ENCODE measurements at places on chromosomes 5 and 9.

DNA sequence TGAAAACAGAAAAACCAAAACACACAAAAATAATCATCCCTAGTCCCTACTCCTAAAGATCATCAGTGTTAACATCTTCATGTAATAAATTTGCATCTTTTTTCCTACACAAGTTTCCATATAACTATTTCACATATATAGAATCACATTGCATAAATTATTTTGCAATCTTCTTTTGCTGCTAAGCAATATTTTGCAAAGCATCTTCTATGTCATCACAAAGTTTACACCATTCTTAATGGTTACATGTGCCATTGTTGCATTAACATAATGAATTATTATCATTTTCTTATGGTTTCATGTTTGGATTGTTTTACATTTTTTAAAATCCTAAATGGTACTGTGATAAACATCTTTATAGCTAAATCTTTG is 17.8 kb downstream of the SH3TC2 start:
- DNase-seq, result no peak

DNA sequence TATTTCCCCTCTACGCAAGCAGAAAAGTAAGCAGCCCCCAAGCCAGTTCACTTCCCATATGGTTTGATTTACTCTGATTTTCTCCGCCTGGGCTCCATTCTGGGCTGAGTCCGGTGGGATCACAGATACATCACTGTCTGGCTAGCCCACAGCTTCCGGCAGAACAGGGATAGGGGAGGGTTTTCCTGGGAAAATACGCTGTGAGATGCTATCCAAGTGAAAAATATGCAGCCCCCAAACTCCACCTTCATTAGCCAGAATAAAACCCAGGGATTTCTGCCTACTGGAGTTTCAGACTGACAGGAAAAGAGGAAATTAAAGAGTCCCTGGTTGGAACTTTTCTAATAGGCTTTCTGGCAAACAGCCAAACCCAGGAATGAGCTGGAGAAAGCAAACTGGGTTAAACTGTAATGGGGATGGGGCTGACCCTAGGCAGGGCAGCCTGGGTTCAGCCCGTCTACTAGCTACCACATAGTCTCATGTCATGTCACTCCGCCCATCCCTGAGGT is 16.9 kb upstream of the NIPAL4 start:
- DNase-seq, result peak; percentile 58

DNA sequence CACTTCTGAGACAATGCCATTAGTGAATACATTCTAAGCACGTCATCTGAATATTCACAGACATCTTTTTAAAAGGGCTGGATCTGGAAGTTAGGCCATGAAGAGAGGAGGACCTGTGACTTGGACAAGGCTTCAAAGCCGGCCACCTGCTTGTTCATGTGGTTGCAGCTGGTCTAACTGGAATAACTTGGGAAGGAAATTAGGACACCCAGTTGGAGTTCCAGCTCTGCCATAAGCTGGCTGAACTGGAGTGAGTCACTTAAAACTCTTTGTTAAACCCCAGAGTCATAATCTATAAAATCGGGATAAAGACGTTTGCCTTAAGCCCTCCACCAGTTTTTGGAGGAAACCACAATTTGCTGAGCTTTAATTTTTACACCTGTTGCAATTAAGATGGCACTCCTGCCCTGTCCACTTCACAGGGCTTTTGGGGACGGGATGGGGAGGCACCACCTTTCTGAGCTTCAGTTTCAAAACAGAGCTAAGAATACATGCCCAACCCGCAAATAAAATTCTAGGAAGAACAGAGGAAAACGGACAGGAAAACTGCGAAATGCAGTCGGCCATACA is 536 bp upstream of the STX17 start:
- no peak for DNase-seq

DNA sequence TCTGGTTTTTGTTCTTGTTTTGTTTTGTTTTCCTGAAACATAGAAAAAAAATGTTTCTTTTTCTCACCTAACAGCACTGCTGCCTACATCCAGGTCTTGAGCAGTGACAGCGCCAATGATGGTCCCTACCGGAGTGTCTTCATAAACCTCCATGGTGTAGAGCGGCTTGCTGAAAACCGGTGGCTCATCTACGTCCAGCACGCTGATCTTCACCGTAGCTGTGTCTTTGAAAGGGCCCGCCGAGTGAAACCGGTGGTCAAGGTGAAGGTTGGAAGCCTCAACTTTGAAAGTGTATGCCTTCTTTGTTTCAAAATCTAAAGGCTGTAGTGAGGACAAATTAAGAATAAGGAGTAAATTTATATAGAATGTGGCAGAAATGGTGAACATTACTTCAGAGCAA is 1051.0 kb downstream of the CDH12 start:
- DNase-seq, result no peak

- no peak for DNase-seq
Measured at GRCh38 chr5:72194846-72195245, 87.6 kb downstream of the MAP1B start.

DNA sequence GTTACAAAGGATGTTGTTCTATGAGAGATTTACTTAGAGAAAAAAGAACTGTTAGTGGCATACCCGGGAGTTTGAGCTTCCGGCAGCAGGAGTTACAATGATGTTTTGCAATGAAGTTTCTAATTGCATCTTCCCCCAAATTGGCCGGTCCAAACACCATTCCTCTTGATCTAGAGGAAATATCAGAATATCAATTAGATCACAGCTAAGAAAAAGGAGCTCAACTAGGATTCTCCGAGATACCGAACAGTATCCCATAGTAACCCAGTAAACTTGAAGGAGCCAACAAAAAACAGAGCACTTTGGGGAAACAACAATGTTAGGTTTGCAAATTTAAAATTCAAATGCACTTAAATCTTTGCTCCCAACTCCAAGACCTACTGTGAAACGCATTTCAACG is 159.5 kb downstream of the TRPM6 start:
- no peak for DNase-seq

DNA sequence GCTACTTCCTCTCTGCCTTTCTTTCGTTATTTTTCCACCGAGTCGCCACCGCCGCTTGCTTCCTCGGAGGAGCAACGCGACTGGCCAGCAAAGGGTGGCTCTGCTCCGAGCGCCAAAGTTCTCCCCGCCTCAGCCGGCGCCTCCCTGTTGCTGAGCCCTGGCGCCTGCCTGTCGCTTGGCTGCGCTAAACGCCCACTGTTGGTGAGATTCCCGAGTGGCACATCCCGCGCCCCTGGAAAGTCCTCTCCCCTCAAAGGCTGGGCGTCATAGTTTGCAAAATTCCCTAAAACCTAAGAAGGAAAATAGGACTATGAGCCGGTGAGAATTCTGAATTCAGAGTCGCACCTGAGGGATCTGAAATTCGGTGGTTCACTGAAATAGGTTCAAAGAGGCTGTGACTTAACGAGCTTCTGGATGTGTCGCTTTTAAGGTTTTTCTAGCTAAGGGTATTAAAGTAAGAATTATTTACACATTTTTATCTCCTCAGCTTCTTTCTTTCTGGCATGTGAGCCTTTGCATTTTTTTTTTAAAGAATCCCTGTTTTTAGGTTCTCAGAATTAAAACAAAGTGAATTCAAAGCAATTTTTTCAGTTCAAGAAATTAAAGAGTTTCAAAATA is at the start of gene GRIN3A:
TSS of gene GRIN3A (minus strand) at position 82 of the 618 bp plus-strand sequence. CDS start 668 bp downstream, outside the sequence.
- DNase-seq, result peak; percentile 5

GRCh38 chr5:180072556-180072955 is 997 bp upstream of the RNF130 start:
- no peak for DNase-seq

All from fibroblast of skin of back (primary cell).